ENCODE measurements at places on chromosomes 1 and 21.

GRCh38 chr1:65527190-65527589 is 106.7 kb downstream of the LEPR start:
- no peak for DNase-seq

DNA sequence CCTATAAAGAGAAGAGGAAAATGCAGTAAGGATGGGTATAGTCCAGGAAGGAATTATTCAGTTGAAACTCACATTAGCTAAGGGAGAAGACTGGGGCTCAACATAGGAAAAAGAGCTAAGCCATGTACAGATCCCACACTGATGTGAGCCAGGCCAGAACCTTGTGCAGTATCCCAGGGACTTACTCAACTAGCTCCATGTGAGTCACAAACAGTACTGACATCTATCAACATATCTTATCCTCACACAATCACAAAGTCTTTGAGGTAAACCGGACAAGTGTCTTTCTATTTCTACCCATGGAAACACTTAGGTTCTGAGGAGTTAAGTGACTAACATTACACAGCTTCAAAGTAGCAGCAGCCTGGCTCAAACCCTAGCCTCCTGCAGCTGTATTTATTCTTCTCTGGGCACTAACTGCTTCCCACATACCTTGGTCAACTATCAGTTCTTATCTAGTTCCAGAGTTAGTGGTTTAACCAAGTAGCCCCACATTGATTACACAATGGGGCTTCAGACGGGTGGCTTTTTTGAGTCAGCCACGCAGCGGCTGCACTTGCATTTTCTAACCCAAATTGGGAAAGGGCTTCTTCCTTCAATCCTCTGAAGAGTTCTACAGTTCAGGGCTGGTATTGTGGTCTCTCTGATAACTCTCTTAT is 9.5 kb downstream of the CD5L start:
- no peak for DNase-seq

DNA sequence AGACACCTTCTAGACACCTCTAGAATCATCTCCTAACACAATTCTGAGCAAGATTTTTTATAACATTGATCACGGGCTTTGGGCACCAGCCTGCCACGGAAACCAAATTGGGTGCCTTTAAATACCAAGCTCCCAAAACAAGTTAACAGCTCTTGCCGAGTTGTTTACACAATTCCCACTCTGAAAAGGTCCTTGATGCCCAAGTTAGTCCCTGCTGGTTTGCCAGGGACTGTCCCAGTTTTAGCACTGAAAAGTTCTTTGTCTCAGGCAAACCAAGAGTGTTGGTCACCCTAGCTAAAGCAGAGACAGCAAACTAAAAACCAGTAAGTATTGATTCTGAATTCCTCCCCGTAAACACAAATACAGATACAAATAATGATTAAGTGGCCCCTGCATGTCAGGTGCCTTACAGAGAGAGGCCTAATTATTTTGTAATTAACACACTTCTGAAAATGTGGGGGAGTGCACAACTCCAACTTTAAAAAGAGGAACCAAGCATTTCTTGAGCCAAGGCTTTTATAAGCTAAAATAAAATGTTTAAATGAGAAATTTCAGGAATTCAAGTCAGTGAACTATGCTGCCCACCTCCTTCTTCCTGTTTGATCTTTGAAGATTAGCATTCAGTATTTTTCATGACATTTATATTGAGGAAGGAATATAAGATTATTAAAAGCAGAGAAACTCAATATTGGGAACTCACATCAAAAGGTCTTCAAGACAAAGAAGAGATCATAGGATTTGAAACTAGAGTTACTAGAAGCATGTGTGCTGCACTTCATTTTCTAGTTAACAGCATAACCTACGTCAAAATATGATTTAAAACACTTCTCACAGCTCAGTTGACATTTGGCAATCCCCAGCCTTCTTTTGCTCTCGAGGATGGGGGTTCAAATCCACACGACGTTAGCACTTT is 9.0 kb upstream of the UBE2U start:
- DNase-seq: no peak

DNA sequence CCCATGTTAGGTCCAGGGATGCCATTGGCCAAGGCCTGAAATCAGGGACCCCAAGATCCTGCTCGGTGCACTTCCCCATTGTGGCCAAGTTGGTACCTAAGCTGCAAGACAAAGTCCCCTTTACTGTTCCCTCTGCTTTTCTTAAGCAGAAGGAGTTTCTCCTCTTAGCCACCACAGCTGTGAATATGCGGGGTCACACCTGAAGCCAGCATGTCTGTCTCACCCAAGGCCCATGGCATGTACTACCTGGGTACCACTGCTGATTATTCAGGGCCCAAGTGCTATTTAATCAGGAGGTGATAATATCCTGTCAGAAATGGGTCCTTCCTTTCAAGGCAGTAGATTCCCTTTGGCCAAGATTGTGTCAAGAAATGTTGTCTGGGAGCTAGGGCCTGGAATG is 133.9 kb upstream of the DNAH14 start:
- DNase-seq: no peak

DNA sequence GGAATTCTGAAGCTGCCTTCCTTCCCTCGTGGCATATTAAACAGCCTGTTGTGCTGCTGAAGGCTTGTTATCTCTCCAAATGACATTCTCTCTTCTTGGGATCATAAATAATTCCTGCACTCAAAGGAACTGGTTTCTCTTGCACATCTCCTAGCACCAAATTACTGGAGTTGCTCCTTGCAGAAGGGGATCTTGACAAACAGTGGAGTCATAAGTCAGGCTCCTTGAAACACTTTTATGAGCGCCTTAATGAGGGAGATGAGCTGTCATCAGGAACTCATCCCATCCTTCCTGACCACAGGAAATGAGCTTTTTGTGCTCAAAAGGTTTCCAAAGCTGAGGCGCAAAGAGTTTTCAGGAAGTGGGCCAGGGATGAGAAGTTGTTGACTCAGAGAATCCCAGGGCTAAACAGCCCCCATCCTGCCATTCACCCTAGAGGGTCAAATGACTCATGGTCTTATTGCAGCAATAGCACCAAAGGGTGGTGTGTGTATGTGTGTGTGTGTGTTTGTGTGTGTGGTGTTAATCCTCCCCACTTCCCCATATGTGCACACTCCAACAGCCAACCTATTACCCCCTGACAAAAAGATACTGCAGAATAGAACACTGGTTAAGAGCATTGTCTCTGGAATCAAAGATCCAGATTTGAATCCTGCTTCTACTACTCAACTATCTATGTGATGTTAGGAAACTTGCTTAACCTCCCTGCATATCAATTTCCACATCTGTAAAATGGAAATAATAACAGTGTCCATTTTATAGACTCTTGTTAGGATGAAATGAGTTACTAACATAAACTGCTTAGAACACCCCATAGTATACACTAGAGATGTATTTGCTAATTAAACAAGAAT is 2.8 kb upstream of the PHC2 start:
- no peak for DNase-seq

DNA sequence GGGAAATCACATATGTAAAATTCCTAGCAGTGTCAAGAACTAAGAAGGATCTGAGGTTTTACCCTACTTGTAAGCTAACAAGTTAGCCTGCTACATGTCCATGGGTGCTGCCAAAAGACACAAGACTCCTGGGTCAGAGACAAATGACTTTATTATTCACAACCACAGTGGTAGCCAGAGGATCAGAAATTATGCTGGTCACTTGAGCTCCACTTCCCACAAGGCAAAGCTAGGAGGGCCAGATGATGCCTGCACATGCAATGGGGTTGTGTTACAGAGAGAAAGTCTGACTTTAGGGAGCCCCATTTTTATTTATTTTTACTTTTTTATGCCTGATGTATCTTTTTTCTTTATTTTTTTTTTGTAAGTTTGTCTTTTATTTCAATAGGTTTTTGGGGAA is 136.8 kb downstream of the S1PR1 start:
- no peak for DNase-seq

DNA sequence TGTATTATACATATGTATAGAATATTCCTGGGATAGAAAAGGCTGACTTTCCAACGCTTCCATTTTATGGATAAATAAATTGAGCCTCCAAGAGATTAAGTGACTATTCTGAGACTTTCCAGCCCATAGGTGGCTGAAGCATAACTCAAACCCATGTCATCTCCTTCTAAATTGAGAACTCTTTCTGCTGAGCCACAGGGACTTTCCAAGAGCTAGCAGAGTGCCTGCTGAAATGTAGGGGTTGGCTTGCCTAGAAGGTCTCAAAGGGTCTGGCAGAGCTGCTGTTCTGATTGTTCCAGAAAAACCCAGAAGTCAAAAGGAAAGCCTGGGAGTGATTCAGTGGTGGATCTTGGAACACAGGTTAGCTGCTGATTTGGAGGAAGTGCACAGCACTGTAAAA is 146.4 kb upstream of the BEND5 start:
- no peak for DNase-seq

DNA sequence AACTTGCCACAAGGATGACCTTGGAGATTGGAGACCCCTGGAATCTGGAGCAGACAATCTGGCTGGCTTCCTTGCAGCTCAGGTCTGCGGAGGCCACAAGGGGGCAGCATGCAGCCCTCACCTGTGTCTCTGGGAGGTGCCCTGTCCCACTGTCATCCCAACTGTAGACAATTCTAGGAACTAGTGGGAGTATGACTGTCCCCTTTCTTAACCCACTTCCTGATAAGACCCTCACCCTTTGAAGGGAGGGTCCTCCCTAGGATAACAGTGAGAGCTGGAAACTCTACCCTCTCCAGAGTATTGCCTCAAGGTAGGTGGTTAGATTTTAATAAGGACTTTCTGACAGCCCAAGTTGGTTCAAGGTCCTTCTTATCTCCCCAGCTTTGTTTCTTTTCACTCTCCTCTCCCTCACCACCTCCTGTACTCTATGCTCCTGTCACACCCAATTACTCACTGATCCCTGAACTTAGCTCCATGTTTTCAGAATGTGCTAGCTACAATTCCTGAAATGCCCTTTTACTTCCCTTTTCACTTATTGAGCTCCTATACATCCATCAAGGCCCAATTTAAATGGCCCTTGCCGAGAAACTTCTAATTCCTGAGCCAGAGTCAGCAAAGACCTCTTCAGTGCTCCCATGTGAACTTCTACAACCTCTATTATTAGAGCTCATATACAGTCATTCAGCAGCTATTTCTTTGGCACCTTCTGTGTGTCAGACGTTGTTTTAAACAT is 9.2 kb upstream of the KCNQ4 start:
- peak; percentile 82 for DNase-seq

DNA sequence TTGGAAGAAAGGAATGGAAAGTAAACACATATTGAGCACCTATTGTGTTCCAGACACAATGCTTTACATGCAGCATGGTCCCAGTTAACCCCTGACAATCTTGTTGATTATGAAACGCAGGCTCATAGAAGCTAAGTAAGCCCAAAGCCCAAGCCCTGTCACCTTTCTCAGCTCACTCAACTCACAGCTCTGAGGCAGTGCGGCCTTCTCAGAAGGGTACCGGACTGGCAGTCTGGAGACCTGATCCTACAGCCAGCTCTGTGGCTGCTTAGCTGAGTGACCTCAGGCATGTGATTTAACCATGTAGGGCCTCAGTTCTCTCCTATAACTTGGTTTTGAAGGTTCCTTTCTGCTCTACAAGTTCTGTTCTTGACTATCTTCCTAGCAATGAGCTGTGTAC is 464 bp upstream of the RNASEL start:
- no peak for DNase-seq

- DNase-seq: no peak
Observed at GRCh38 chr1:180267211-180267561, 37.1 kb downstream of the LHX4 start.

GRCh38 chr1:42981255-42981805 is 22.7 kb upstream of the SLC2A1 start:
- no peak for DNase-seq

- peak; percentile 52 for DNase-seq
Observed at GRCh38 chr21:45316871-45317397, 29.2 kb upstream of the POFUT2 start.

GRCh38 chr1:13812456-13813397 is 112.7 kb downstream of the PRDM2 start:
- DNase-seq: no peak

DNA sequence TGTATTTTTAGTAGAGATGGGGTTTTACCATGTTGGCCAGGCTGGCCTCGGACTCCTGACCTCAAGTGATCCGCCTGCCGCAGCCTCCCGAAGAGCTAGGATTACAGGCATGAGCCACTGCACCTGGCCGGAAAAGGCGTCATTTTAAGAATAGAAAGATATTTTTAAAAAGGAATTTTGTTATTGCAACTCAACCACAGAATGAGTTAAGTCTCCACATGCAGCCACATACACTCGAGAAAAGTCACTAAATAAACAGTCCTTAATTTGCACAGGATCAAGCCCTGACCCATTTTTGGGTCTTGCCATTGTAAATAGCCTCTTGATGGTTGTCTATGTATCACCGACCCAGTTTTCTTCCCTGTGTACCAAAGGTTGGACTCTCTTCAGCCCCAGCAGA is 85.5 kb downstream of the FBXO2 start:
- DNase-seq: no peak

- DNase-seq: peak; percentile 50
Observed at GRCh38 chr1:9886092-9886742, 23.9 kb downstream of the CTNNBIP1 start.

GRCh38 chr1:16717336-16718098 is 22.8 kb upstream of the RNU1-4 start:
- peak; percentile 74 for DNase-seq

DNA sequence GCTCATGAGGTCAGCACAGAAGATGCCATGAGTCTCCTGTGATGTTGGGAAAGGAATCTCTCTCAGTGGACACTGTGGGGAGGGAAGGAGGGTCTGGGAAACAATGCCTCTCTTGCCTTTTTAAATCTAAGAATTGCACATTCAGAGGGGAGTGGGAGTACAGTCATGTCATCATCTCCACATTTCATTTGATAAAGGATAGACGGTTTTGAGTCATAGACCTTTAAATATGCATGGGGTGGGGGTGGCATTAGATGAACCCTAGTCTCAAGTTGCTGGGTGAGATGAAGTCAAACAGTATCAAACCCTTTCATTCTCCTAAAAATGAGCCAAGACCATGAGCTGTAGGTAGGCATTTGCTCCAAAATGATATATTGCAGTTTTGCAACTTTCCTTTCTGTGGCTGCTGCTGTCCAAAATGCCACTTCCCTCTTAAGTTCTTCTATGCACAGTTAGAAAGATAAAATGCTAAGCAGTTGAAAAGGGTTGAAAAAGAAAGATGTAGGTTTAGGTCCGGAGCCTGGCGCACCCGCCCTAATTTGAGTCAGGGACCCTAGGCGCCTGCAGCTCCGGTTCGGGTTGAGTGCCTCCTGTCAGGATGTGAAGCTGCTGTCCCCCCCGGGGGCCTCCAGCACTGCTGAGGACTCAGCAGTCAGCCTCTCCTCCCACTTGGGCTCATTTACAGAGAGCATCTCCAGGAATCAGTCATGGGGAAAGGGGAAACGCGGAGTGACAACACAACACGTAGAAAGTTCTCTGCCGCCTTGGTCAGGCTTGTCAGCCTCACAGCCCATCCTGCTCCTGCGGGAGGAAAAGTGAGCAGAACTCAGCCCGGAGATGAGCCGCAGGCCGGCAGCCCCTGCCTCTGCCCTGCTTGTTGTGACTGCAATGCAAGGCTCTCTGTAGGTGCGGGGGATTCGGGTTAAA is 479.3 kb upstream of the RUNX1 start:
- DNase-seq: no peak
